ENCODE measurements at places on chromosomes 7 and 10.

- no peak for DNase-seq
Observed at GRCh38 chr7:20194343-20194995, 22.7 kb downstream of the MACC1 start.

DNA sequence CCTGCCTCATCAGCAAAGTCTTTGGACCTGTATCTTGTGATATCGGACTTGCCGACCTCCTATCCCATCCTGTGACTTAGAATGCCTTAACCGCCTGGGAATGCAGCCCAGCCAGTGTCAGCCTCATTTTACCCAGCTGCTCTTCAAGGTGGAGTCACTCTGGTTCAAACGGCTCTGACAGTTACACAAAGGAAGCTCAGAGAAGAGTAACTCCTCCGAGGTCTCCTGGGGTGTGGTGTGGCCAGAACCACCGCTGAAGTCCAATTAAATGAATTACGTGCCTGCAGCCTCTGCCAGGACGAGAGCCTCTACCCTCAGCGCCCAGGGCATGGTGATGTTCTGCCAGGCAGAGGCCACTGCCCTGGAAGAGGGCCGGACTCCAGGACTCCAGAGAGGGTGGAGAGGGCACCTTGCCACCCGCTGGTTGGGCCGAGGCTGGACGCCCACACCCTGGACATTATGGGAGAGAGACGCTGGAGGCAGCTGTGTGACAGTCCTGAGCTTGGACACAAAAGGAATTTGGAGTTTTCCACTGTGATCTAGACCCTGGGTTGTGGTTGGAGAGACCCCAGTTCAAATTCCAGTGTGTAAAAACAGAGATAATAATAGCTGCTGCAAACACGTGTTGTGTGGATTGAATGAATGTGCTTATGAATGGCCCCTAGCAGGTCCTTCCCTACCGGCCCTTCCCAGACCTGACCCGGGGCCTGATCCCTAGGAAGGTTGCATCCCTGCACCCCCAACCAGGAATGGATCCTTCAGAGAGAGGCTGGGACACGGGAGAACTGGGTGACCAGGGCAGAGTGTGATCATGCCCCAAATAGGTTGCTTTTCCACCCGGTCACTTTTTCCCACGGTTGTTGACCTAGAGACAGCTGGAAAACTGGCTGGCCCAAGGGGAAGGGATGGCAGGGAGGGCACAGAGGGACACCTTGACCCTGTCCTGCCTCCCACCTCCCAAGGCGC lies 37.8 kb upstream of the FZD9 start:
- DNase-seq: no peak

- no peak for DNase-seq
Observed at GRCh38 chr7:78141522-78142281, 343.1 kb downstream of the PHTF2 start.

GRCh38 chr7:104805449-104806317 lies 208.3 kb upstream of the KMT2E start:
- no peak for DNase-seq

DNA sequence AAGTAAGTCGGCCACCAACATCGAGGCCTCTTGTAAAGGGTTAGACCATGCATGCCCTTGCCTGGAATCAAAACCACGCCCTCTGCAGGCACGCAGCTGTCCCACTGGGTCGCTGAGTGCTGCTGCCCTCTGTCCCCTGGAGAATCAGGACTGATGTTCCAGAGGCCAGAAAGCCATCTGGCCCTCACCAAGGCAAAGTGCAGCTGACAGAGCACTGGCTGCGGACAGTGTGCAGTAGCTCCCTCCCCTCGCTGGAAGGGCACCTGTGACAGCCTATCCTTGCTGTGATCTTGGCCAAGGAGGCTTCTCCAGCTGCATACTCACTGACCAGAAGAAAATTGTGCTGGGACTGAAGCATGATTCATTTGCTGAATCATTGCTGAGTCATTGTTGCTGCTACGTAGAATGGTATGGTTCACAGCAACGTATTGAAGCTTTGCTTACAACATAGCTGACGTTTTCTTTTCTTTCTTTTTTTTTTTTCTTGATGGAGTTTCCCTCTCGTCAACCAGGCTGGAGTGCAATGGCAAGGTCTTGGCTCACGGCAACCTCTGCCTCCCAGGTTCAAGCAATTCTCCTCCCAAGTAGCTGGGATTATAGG lies 30.4 kb downstream of the DDC start:
- no peak for DNase-seq

DNA sequence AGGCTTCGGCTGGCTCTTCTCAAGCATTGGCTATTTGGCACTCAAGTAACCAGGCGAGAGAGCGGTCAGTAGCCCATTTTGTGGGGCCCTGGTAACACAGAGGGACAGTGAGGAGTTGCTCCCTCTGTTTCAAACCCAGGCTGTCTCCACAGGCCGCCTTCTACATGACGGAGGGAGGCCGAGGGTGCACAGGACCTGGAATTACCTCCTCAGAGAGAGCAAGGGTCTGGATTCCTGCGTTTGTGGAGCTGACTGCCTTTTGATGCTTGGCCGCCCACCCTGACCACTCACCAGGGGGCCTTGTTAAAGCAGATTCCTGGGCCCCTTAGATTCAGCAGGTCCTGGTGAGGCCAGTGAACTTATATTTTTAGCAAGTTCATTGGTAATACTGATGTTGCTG lies 12.3 kb downstream of the UPP1 start:
- no peak for DNase-seq

- DNase-seq: no peak
Observed at GRCh38 chr10:103723557-103723956, 131.8 kb downstream of the SH3PXD2A start.

- DNase-seq: no peak
Observed at GRCh38 chr10:37639200-37639599, 218.2 kb downstream of the ZNF248 start.

GRCh38 chr7:96040250-96040772 lies 268.0 kb downstream of the DYNC1I1 start:
- no peak for DNase-seq

DNA sequence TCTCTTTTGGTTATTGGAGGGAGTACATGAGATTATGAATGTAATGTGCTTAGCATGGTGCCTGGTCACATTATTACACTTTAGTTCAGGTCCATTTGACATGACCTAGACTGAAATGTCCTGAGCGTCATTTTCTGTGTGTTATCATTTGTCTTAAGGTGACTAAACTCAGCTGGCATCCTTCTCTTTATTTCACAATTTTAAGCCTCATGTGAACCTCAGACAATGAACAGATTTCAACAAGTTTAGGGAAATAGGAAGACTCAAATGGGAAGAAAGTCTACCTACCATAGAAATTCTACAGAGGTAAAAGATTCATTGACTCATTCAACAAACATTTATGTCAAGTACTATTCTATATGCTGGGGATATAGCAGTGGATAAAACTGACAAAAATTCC lies 70.2 kb upstream of the EXOC6 start:
- no peak for DNase-seq

DNA sequence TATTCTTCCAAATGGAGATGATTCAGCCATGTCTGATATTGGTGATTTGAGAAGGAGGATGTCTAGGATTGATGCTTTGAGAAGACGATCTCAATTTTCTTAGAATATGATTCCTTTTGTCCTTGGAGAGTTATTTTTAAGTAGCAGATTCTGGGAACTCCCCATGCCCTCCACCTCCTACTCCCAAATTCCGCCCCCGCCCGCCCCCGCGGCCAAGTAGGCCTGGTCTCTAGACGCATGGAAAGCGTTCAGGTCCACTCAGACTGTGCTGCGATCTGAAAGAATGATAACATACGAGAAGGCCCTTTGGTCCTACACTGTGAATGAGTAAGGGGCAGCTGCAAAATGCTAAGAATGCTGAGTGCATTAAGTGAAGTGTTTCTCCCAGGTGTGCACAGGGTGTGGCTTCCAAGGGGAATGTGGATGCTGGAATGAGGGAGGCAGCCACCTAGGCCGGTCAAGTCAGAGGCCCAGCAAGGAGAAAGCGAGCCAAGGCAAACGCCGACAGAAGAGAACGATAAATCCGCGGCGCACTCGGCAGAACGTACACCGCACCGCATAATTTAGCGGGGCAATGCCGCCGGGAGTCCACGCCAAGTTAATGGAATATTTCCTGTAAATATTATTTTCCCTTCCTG lies 142.3 kb downstream of the PRPF18 start:
- no peak for DNase-seq

GRCh38 chr10:4812046-4812445 lies 14.0 kb upstream of the AKR1E2 start:
- DNase-seq: no peak

DNA sequence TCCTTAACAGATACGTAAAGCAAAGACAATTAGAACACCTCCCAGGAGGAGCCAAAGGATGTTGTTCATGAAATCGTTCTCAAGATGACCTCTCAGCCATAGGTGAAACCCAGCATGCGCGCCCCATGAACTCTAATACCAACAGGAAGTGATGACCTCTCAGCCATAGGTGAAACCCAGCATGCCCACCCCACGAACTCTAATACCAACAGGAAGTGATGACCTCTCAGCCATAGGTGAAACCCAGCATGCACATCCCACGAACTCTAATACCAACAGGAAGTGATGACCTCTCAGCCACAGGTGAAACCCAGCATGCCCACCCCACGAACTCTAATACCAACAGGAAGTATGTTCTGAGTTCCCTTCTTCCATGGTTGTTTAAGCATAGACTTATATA lies 205.2 kb upstream of the ADARB2 start:
- DNase-seq: no peak

GRCh38 chr10:119693262-119693957 lies 32.4 kb upstream of the INPP5F start:
- DNase-seq: no peak

DNA sequence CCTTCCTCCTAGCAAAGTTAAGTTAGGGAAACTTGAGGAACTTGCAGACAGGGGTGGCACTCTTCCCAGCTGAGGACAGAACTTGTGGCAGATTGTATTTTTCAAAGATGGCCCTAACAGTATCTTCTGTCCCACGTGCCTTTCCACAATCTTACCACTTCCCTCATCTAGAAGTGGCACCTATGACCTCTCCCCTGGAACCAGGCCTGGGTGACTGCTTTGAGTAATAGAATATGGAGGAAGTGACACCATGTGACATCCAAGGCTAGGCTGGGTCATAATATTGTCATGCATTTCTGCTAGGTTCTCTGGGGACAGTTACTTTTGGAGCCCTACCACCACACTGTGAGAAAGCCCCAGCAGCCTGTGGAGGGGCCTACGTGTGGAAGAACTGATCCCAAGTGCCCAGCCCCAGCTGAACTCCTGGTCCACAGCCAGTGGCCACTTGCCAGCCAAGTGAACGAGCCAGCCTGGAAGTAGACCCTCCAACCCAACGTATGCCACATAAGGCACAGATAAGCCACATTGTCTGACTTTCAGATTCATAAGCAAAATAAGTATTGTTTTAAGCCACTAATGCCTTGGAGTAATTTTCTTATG lies 193.7 kb downstream of the PTPN20 start:
- no peak for DNase-seq

DNA sequence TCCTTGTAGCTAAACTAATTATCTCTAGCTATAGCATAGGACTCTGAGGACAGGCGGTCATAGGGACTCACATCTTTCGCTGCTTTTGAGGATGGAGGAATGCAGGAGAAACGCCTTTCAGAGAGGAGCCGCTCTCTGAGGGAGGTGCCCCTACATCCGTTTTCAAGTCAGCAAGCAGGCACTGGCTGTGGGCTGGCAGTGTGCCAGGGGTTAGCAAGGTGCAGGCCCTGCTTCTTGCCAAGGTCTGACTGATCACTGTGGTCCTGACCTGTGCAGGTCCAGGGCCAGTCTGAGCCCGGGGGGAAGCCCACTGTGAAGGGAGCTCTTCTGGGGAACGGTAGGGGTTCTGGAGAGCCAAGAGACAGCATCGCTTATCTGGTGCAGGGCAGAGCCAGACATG lies 89.4 kb downstream of the SH3PXD2A start:
- DNase-seq: no peak

Data from esophagus squamous epithelium (tissue), 5 donors.